ENCODE measurements at places on chromosomes 5 and 9.

DNA sequence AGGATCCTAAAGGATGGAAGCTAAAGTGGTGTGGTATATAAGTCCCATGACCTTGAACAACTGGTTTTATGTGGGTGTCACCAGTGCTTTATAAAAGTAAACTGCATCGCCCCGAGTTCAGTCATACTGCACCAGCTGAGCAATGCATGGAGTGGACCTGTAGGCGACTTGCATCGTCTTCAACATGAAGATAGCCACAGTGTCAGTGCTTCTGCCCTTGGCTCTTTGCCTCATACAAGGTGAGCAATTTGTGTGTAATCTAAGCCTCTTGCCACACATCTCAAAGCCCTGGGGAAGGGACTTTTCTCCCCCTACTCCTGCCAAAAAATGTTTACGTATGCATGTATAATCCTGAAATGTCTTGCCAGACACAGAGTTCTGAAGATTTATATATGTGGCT lies at the start of gene SPINK5:
Gene SPINK5, plus strand, starts transcription at position 120 of the 400 bp plus-strand sequence. Its CDS starts 65 bp downstream, at position 185.
- H3K36me3 ChIP-seq: no peaks in the 10 kb centered on the region
- no peak for DNase-seq
- no peak within 1 kb of the TSS for H3K4me3 ChIP-seq
- no peaks in the 10 kb centered on the region for H3K4me1 ChIP-seq

DNA sequence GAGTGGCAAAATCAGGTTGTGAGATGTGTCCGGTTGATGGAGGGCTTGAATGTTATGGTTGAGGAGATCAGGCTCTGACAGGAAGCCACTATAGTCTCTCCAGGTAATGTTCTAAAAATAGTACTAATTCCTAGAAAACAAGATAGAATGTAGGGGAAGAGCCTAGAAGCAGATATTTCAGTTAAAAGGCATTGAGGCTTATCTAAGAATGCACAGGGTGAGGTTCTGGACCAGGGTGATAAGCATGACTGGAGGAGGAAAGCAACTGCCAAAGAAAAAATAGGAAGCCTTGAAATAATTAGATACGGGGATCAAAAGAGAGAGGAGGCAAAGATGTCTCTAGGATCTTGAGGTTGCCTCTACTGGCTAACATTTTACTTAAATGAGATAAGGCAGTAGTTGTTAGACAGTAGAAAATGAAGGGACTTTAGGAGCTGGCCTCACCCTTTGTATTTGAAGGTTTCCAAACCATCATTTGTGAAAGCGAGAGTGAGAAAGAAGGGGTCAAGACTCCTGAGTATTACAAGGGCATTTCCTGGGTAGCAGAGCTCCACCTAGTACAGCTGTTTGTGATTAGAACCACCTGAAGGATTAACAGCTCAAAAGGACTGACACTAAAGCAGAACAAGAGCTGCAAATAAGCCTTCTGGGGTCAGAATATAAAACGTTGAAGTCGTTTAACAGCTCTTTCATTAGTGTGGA lies 15.4 kb upstream of the ARL15 start:
- no peak overlapping the region for H3K4me3 ChIP-seq
- peak overlapping the region; percentile 52 for H3K27ac ChIP-seq
- no peaks in the 10 kb centered on the region for H3K36me3 ChIP-seq
- no peaks in the 10 kb centered on the region for H3K27me3 ChIP-seq
- no peak for DNase-seq
- no peaks in the 10 kb centered on the region for H3K4me1 ChIP-seq

GRCh38 chr5:43771611-43772031 lies 168.6 kb downstream of the NNT start:
- no peak for DNase-seq
- H3K36me3 ChIP-seq: no peaks in the 10 kb centered on the region
- H3K4me1 ChIP-seq: no peaks in the 10 kb centered on the region

- H3K4me3 ChIP-seq: no peak overlapping the region
- no peak for DNase-seq
- H3K36me3 ChIP-seq: no peaks in the 10 kb centered on the region
- no peaks in the 10 kb centered on the region for H3K27me3 ChIP-seq
- no peak overlapping the region for H3K27ac ChIP-seq
Observed at GRCh38 chr5:99460701-99461100, 531.9 kb upstream of the CHD1 start.

- H3K27ac ChIP-seq: no peak overlapping the region
- H3K4me1 ChIP-seq: no peaks in the 10 kb centered on the region
Observed at GRCh38 chr5:56345352-56345751, 112.2 kb upstream of the ANKRD55 start.

DNA sequence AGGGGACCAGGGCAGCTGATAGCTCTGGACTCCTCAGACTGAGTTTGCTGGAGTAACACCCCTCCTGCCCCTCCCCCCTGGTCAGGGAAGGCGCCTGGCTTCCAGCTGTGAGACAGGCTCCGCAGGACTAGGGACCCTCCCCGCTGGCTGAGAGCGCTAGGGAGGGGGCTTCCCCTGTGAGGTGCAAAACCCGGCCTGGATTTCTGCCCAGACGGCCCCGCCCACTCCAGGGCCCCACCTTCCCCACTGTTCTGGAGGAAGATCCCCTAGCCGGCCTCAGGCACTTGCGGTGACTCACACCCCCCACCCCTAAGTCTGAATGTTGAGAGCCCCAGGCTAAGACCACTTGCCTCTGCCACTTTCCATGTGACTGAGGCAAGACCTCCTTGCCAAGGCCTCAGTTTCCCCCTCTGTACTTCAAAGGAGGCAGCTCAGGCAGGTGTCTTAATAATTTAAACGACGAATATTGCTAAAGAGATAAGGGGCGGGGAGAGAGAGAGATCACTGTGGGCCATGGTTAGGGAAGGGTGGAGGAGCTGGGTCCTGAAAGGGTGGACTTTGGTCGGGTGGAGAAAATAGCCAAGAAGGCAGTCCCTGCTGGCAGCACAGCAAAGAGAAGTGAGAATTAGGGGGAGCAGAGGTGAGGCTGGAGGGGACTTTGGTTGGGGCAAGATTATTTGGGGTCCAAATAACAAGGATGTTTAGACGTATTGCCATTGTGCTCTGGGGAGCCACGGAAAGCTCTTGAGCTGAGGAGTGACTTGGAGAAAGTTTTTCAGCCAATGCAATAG lies 1.0 kb upstream of the DAB2IP start:
- no peak for DNase-seq
- no peak overlapping the region for H3K27ac ChIP-seq
- H3K4me3 ChIP-seq: no peak overlapping the region
- H3K4me1 ChIP-seq: no peaks in the 10 kb centered on the region
- H3K36me3 ChIP-seq: no peaks in the 10 kb centered on the region

DNA sequence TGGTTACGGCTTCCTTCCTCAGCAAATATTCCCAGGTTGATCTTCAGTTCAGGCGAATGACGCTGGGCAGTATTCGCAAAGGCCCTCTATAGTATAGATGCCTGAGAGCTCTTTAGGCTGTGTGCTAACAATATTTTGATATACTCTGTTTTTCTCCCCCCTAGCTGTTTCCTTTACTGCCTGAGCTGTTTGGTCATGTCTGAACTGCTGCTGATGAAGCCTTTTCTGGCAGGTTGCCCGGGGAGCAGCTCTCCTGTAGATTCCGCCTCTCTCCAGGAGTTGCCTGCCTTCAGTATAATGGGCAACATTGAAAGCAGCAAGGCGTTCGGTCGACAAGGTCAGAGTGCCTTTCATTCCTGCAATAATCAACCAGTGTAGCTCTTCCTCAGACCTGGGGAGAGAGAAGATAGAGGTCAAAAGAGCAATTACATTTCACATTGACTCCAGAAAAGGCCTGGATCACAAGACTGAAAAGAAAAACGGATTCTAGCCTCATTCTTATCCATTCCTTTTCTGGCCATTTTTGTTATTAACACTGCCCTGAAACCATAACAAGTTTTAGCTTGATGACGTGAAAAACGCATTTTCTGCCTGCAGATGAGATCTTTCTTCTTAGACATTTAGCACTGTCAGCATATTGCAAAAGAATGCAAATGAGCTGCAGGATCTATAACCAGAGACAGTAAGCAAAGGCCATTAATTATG lies 60.1 kb upstream of the ZNF608 start:
- H3K4me1 ChIP-seq: no peaks in the 10 kb centered on the region
- DNase-seq: no peak
- no peak overlapping the region for H3K27ac ChIP-seq
- H3K27me3 ChIP-seq: no peaks in the 10 kb centered on the region
- no peak overlapping the region for H3K4me3 ChIP-seq
- H3K36me3 ChIP-seq: no peaks in the 10 kb centered on the region

DNA sequence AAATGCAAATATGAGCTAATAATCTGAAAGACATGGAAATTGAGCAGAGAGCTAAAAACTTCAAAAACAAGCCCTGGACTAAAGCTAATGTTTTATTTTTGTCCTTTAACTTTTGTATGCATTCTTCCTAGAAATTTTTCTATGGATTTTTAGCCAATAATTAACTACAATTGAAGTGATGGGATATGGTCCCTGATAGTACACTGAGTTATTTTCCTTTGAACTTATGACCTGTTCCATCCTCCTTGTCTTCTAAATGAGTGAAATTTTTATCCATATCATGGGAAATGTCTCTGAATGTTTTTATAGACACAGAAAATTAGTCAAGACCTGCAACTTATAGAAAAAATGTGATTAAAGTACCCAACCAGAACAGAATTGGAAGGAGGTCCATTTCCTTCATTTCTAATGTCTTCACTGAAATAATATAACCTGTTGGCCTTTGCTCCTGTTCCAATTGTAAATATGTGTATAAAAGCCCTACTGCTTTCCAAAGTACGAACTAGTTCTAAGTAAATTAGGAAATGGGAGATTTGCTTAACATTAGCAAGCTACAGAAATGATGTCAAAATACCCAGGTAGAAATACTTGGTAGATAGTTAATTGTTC lies 11.3 kb upstream of the ERAP2 start:
- no peak for DNase-seq
- H3K4me1 ChIP-seq: peaks cover 8% of the 10 kb centered on the region
- no peak overlapping the region for H3K4me3 ChIP-seq
- no peak overlapping the region for H3K27ac ChIP-seq

DNA sequence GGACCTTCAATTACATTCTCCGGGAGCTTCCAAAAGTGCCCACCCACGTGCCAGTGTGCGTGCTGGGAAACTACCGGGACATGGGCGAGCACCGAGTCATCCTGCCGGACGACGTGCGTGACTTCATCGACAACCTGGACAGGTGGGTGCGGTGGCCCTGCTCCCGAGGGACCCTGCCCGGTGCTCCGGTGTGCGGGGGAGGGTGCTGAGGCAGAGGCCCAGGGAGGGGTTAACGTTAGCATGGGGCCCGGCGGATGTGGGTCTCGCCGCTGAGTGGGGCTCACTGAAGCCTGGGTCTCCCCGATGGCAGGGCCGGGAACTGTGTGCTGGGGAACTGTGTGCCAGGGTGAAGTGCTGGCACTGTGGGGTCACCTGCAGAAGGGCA lies 10.6 kb upstream of the AJM1 start:
- no peak overlapping the region for H3K4me3 ChIP-seq
- no peaks in the 10 kb centered on the region for H3K27me3 ChIP-seq
- H3K4me1 ChIP-seq: no peaks in the 10 kb centered on the region

DNA sequence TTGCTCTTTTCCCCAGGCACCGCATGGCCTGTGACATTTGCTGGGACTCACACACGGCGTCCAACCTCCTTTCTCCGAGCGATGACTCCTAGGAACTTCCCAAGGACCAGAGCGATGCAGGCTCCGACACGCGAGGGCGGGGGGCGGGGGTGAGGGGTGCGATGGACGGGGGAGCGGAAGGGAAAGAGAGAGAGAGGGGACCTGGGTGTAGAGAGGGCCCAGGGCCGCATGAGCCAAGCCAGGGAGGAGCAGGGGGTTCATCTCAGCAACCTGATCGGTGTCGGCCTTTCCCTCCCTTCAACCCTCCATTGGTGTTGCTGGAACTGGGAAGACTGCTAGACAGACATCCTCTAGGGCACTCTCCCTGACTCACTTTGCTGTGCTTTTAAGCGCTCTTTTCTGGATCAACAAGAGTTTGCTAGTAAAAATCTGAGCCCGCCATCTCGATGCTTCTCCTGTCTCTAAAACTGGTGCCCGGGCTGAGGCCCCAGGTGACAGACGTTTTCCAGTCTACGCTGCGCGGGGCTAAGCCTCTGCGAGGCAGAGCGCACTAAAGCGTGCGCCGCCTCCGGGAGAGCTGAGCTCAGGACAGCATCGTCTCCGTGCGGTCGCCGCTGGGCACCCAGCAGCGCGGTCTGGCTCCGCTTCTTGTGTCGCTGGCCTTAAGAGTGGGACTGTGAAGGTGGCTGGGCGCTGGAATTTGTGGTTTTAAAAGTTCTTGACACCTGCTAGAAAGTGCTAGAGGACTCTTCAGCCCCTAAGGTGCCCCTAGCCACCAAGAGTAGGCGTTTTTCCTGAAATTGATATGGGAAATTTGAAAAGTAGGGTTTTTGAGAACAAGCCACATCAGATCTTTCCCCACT lies 1.0 kb upstream of the TSLP start:
- H3K4me3 ChIP-seq: no peak overlapping the region
- H3K27ac ChIP-seq: no peak overlapping the region
- no peaks in the 10 kb centered on the region for H3K36me3 ChIP-seq
- H3K4me1 ChIP-seq: peaks cover 18% of the 10 kb centered on the region
- no peak for DNase-seq

- H3K4me3 ChIP-seq: no peak overlapping the region
- no peak for DNase-seq
- no peak overlapping the region for H3K27ac ChIP-seq
- no peaks in the 10 kb centered on the region for H3K36me3 ChIP-seq
- H3K27me3 ChIP-seq: no peaks in the 10 kb centered on the region
Observed at GRCh38 chr9:120382453-120382852, 197.5 kb downstream of the CDK5RAP2 start.

GRCh38 chr9:112537561-112537960 lies 50.9 kb downstream of the KIAA1958 start:
- H3K4me3 ChIP-seq: no peak overlapping the region
- H3K27ac ChIP-seq: no peak overlapping the region
- H3K27me3 ChIP-seq: no peaks in the 10 kb centered on the region
- no peak for DNase-seq
- H3K4me1 ChIP-seq: no peaks in the 10 kb centered on the region

DNA sequence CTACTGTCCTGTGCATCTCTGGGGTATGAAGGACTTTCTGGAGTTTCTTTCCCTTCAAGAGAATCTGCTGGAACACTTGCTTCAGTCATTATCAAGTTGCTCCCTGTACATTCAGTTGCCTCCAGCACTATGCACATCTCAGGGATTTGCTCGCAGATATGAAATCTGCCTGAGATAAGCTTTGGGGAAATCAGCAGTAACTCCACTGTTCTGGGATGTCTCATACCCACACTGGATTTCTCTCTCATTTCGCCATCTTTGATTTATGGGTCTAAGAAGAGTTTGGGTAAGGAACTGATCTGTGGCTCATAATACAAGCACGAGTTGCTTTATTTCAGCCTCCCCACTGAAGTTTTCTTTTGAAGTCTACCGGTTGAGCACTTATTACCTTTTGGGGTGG lies 585.6 kb downstream of the PSAT1 start:
- DNase-seq: no peak
- no peak overlapping the region for H3K27ac ChIP-seq
- H3K27me3 ChIP-seq: no peaks in the 10 kb centered on the region

DNA sequence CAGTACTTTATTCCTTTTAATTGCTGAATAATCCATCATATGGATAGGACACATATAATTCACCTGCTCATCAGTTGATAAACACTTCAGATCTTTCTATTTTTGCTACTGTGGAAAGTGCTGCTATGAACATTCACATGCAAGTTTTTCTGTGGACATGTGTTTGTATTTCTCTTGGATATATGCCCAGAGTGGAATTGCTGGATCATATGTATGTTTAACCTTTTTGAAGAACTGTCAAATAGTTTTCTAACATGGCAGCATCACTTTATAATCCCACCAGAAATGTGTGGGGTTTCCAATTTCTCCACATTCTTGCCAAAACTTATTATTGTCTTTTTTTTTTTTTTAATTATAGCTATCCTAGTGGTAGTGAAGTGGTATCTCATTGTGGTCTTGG lies 15.1 kb downstream of the CARTPT start:
- no peak overlapping the region for H3K4me3 ChIP-seq
- no peaks in the 10 kb centered on the region for H3K36me3 ChIP-seq
- no peaks in the 10 kb centered on the region for H3K4me1 ChIP-seq
- DNase-seq: no peak
- no peak overlapping the region for H3K27ac ChIP-seq
- H3K27me3 ChIP-seq: no peaks in the 10 kb centered on the region
